ENCODE measurements at places on chromosomes 16 and 17. TPM values are rescaled to one million over a fixed set of nuclear protein-coding genes. Genes with fewer than 3 reads are reported as not detected.

- no peak overlapping the region for H3K4me3 ChIP-seq
- no peak for DNase-seq
- no peaks in the 10 kb centered on the region for H3K36me3 ChIP-seq
- no peak overlapping the region for H3K27ac ChIP-seq
Observed at GRCh38 chr17:73874008-73874720, 229.9 kb upstream of the SDK2 start.

GRCh38 chr16:10878644-10879501 is 1.9 kb downstream of the CIITA start:
- peak overlapping the region; percentile 35 for H3K4me3 ChIP-seq

DNA sequence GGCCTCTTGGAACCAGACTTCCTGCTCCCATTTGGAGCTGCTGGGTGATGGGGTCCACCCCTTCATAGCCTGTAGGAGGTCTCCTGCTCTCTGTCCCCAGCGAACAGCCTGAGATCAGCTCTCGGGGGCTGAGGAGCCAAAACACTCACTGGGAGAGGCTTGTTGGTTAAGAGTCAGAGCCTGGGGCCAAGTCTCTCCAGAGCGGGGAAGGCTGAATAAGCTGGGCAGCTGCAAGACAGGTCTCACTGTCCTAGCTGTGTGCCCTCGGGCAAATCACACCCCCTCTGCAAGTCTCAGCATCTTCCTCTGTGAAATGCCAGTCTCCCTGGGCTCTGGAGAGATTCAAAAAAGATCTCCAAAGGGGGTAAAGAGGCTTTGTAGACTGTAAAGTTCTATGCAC is 174.6 kb downstream of the WSCD1 start:
- DNase-seq = no peak
- H3K4me3 ChIP-seq = no peak overlapping the region
- H3K27me3 ChIP-seq = no peaks in the 10 kb centered on the region
- H3K36me3 ChIP-seq = no peaks in the 10 kb centered on the region
- H3K27ac ChIP-seq = no peak overlapping the region

GRCh38 chr16:65319621-65320231 is 197.9 kb upstream of the CDH11 start:
- no peaks in the 10 kb centered on the region for H3K27me3 ChIP-seq
- no peak overlapping the region for H3K4me3 ChIP-seq
- no peak overlapping the region for H3K27ac ChIP-seq

DNA sequence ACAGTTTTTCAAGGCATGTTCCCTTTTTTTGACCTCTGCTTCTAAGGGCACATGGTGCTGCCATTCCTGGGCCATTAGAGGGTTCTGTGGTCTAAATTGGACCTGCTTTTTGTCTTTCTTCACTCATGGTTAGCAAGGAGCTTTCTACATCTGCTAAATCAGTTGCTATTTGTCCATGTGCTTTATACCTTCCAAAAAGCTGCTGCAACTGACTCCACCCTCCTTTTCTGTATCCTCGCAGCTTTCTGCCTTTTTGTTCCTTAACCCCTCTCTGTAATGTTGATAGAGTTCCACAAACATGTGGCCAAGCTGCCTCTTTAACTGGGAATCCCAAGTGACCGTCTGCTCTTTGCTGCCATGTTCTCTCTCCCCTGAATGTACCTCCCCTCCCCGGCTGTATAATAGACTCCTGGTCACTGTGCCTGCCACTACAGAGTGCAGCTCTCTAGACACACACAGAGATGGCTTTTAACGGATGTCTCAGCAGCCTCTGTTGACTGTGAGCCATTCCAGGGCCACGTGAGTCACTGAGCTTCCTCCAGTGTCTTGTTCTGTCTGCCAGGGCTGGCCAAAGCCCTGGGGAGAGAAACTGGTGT is 57.4 kb upstream of the TEKT3 start:
- H3K4me3 ChIP-seq = no peak overlapping the region
- H3K27ac ChIP-seq = no peak overlapping the region
- H3K4me1 ChIP-seq = no peaks in the 10 kb centered on the region
- H3K27me3 ChIP-seq = no peaks in the 10 kb centered on the region
- DNase-seq = no peak

KCNH6 gene
- 0.03 TPM for total RNA-seq
